ENCODE measurements at places on chromosomes 5 and 9. TPM values are rescaled to one million over a fixed set of nuclear protein-coding genes. Genes with fewer than 3 reads are reported as not detected.
A peak's percentile ranks its signal among the peaks of the same experiment; 100 is the strongest.

DNA sequence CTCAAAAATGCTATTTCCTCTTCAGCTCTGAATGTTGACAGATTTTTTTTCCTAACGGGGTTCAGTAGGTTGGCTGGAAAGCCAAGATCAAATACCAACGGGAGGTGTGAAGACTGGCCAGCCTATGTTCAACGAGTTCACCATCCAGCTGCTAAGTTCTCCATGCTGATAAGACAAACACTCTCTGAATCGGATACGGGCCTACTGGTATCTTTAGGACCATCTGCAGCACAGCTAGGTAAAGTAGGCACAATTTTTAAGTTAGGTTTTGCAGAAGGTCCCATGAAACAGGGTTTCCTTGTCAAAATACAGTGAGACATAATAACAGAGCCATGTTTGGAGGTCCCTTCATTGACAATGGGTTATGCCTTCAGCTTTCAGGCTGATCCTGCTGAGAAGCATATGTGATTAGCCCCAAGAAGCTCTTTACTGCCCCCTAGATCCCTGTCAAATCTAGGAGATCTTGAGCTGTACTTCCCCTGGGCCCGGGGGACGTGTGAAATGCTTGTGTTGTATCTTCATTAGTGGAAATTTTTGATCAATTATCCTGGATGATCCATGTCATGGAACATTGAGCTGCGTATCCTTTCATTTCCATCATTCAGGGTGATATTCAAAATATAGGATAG, 60.6 kb downstream of the PGM5 start:
- DNase-seq, result no peak

- no peak for DNase-seq
Observed at GRCh38 chr5:71836559-71837112, 117.6 kb downstream of the CARTPT start.

- DNase-seq, result no peak
Observed at GRCh38 chr9:74071502-74071901, 425.6 kb upstream of the RORB start.

GRCh38 chr9:128635266-128636023, 21.2 kb downstream of the DYNC2I2 start:
- DNase-seq, result peak; percentile 95

DNA sequence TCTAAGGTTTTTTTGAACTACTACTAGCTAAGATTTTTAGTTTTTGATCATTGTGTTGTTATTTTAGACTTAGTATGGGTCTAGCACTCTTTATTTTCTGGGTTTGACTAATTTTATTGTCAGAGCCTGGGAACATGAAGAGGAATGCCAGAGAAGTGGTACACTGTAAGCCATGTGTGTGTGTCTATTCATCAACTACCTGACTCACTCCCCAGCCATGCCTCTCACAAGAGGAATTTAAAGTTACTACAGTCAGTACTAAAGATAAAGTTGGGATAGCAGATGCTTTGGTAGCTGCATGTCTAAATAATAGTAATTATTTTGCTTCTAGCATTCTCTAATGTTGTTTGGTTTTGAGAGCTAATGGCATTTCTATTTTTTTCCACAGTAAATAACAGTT, 264.8 kb downstream of the CSNK1G3 start:
- no peak for DNase-seq

DNA sequence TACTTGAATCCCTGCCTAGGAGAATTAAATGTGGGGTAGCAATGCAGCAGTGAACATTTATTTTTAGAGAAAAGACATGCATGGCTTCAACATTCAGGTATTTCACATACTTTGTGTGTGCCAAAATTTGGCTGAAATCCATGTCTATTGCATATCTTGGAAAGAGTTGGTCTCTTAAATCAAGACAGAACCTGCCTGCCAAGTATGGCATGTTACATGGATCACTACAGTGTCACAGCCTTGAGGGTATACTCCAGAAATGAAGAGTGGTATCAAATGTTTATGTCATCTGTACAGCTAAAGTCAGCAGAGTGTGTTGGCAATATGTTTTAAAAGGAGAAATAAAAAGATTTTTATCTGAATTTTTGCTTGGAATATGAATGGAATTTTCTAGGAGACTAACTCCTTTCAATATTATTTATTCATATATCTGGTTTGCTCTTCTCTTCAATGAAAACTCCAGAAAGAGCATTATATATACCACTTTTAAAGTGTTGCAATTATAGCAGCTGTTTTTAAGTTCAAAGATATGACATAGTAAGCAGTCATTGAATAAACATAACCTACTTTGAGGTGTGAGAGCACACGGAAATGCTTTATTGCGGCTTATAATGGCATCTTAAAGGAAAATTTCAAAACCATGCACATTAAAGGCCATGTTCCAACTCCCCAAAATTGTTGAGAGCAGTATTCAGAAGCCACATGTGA, 95.4 kb upstream of the MINAR2 start:
- no peak for DNase-seq

DNA sequence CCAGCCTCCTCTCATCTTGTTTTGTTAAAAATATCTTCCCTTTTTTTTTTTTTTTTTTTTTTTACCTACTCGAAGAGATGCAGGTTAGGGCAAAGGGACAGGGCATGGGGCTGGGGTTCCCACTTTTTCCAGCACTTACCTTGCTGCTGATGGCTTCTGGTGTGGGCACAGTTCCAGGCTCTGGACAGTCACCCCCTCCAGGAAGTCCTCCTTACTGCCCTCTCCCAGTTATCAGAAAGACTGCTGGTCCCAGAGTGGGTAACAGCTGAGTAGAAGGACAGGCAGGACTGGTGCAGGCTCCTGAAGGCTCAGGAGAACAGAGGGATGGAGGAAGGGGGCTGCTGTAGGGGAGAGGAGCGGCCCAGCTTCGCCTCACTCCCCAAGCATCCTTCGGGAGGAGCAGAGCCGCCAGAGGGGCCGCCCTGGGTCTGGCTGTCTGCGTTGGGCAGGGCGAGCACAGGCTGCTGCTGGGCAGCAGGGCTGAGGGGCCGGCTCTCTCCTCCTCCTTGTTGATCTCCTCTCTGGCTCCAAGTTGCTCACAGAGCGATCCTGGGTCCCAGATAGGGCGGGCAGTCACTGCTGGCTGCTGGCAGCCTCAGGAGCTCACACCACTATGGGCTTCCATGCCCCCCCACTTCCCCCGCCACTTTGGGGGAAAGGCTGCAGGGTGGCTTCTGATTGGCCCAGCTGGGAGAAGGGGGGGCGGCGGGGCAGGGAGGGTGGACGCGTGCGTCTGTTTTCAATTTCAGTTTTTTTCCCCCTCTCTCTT, at the start of gene PDGFRB:
TSS of gene PDGFRB (minus strand) at position 588 of the 769 bp plus-strand sequence. CDS start 18,798 bp downstream, outside the sequence.
- DNase-seq, result peak; percentile 97

GRCh38 chr9:135363596-135363995, 116.0 kb upstream of the PPP1R26 start:
- DNase-seq, result no peak

DNA sequence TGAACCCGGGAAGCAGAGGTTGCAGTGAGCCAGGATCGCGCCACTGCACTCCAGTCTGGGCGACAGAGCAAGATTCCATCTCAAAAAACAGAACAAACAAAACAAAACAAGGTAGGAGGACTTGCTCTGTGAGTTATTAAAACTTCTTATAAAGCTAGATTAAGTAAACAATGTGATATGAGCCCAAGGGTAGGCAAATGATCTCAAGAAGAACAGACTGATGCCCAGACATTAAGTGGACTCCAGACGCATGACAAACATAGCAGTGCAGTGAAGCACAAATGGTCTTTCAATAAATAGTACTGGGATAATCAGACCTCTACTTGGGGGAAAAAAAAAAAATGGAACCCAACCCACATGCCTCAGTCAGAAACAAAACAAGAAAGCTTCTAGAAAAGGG, 45.7 kb downstream of the SETX start:
- no peak for DNase-seq

DNA sequence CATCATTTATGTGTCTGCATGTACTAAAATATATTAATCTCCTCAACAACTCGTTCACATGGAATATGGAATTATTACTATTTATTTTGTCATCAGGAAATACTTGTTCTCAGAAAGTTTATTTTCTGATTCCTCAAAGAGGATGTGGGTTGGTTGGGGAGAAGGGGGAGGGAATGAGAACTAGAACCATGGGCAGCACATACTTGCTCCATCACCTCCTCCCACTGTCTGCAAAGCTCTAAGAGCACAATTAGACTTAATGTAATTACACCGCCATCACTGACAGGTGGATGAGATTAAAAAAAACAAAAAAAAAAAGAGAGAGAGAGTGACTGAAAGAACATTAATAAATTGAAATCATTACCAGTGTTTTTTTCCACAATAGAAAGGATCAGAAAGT, 98.2 kb downstream of the OXCT1 start:
- DNase-seq, result no peak

DNA sequence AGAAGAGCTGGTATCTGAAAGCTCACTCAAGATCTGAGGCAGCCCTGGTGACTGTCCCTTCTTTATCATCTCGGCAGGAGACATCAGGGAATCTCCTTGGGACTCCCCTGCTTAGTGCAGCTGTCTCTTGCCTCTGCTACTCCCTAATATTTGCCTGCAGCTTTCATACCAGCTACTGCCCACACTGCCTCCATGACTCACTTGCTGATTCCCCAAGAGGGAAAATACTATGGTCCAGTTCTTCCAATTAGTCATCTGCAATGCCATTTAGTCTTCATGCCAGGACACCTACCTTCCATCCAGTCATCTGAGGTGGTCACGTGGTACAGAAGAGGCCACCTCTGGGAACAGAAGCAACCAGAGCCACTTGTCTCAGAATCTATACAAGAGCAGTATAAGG, 270.8 kb downstream of the NTRK2 start:
- DNase-seq, result no peak

- DNase-seq, result peak; percentile 47
Observed at GRCh38 chr9:117555964-117556629, 141.2 kb upstream of the ASTN2 start.

GRCh38 chr5:172055996-172056395, 49.6 kb upstream of the FBXW11 start:
- DNase-seq, result no peak

GRCh38 chr9:78572266-78572665, 275.3 kb downstream of the PSAT1 start:
- DNase-seq, result no peak

The NR5A1 gene
- total RNA-seq, result not detected

The MSMP gene
- not detected for total RNA-seq

The FAM81B gene
- 19.7 TPM for total RNA-seq

The TBC1D9B gene
- 47.3 TPM for total RNA-seq

The GPSM1 gene
- 90.6 TPM for total RNA-seq

All from right cardiac atrium (tissue), 5 donors.